ENCODE measurements at places on chromosomes 16 and 17.

DNA sequence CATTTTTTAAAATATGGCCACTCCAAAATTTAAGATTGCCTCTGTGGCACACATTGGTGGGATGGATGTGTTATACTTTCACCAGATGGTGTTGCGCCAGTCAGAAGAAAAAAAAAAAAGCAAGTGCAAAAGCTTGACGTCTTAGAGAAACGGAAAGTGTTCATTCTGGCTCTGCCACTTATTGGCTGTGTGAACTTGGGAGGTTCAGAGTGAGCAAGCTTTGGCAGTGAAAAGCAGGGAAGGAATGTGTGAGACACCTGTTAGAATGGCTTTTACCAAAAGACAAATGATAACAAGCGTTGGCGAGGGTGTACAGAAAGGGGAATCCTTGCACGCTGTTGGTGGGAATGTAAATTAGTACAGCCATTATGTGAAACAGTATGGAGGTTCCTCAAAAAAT lies 298.0 kb downstream of the TMEM114 start:
- no peak for DNase-seq

DNA sequence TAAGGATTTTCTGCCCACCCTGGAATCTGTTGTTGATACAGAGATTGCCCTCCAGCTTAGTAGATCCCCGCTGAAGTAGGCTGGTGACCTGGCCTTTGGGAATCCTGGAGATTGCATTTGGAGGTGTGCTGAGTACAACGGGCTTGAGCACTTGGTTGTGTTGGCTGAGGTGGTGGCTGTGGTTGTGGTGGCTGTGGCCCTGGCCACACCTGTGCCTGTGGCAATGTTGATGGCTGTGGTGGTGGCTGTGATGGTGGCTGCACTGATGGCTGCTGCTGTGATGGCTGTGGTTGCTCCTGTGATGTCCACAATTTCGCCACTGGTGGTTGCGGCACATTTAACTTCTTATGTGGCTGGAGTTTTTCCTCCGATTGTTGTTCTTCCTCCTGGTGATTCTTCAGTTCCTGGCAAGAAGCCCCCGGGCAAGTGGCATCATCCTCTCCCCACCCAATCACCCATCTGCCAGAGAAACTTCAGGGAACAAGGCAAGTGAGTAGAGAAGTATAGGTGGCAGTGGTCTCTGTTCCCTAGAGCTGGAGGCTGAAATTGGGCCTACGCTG lies 4.2 kb downstream of the CCDC200 start:
- DNase-seq, result no peak

DNA sequence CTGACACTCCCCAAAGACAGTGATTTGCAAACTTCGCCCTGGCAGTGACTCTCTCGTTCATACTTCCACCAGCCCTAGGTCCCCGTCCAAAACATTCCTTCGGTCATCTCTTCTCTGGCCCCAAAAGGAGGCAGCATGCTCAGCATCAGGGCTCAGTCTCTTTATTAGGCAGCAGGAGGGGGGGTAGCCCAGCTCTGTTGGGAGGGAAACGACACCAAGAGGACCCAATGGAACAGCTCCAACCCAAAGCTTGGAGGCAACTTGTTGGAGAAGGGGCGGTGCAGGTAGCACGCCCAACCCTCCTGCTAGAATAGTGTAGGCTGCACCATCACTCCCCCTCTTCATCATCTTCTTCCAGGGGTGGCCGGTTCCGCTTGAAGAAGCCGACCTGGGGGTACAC lies 8.4 kb upstream of the FAM171A2 start:
- no peak for DNase-seq

- DNase-seq, result no peak
Measured at GRCh38 chr16:84677017-84677803, 22.6 kb upstream of the USP10 start.

DNA sequence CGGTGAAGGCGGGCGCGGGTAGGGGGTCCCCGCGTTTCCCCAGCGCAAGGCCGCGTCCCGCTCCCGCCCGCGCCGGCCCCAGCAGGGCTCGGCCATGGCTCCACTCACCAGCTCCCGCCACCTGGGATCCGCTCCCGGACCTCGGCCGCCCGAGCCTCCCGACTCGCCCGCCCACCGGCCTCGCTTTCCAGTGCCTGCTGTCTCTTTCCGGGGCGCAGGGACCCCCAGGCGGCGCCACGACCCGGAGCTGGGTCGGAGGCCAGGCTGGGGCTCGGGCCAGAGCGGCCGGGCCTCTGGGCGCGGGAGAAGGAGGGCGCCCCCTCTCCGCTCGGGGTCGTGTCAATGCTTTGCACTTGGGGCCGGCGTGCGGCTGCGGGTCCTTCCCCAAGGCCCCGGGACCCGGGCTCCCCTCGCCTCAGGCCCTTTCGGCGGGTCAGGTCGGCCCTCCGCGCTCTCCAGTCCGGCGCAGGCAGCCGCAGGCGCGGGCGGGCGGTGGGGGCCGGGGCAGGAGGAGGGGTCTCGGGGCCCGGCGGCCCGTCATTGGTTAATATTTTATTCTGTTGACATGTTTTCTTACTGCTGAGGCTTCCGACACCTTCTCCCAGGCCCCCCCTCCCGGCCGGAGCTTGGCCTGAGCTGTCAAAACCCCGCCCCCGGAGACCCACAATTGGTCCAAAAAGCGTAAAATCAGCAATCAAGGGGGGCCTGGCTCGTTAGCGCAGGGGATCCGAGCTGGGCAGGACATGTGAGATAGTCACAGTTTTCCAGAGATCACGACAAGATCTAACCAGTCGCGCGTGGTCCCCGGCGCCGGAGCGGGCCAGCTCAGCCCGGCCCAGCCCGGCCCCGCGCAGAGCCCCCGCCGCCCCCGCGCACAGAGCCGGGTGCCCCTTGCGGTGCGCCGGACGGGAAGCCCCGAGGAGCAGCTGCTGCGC lies at the start of gene TBX2:
TSS of gene TBX2 (plus strand) at position 713 of the 935 bp plus-strand sequence. CDS start 334 bp downstream, outside the sequence.
- peak; percentile 78 for DNase-seq

DNA sequence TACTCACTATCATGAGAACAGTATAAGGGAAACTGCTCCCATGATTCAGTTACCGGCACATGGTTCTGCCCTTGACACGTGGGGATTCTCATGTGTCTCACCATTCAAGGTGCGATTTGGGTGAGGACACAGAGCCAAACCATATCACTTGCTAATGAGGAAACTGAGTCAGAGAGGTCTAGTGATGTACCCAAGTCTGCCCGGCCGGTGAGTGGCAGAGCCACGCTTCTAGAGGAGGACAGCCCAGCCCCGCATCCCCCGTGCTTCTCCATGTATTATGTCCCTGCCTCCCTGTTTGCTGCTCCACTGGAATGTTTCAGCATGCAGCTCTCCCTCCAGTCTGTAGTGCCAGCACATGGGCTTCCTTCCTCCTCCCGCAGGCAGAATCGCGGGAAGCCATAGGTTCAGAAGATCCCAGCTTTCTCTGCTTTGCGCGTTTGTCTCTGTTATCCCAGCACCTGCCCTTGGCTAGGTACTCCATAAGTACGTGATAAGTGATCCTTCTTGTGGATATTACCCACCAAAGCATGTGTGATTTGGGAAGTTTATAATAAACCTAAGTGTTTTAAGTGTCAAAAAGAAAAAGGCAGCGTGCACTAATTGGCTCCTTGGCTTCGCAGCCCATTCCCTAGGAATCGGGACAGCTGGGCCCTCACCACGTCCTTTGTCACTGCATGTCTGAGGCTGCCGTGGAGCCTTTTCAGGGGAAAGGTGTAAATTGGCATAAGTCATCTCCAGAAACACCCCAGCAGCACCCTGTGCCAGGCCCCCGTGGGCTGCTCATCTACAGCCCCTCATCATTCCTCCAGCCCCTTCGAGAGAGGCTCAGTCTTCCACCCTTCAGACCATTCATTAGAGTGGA lies 103.8 kb downstream of the CLEC16A start:
- DNase-seq, result no peak

DNA sequence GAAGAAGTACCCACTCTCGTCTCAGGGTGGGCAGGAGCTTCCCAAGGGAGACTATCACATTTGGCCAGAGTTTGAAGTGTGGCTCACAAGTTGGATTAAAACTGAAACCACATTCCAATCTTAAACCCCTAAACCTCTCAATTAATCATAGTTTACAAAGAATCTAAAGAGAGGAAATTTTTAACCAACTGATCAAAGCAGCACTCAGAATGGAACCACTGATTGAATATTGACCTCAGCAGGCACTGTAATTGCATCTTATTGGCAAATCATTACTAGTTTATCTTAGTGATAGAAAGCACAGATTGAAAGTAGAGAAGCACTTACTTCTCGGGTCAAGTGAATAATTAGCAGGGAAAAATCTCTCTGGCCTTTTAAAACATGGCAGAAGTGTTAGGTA lies 491.6 kb downstream of the TOX3 start:
- DNase-seq, result no peak

- DNase-seq, result peak; percentile 92
Measured at GRCh38 chr16:1291576-1291974, 17.9 kb upstream of the UBE2I start.

DNA sequence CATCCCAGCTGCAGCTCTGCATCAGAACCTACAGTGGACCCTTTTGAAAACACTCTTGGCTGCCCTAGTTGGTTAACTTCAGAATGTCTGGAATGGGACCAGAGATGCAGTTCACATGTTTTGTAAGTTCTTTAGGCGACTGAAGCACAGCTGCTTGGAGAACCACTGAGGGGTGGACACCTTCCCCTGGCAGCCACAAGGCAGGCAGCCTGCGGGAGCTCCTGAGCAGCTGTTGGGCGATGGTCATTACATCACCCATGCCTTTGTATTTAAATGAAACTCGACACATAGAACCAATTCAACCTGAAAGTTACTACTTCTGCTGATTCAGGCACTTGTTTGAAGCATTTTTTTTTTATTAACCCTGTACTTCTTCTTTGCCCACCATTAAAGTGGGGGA lies 151.5 kb downstream of the LGALS9B start:
- DNase-seq, result peak; percentile 4

- DNase-seq, result no peak
Measured at GRCh38 chr16:3872216-3872895, 8.2 kb downstream of the CREBBP start.

DNA sequence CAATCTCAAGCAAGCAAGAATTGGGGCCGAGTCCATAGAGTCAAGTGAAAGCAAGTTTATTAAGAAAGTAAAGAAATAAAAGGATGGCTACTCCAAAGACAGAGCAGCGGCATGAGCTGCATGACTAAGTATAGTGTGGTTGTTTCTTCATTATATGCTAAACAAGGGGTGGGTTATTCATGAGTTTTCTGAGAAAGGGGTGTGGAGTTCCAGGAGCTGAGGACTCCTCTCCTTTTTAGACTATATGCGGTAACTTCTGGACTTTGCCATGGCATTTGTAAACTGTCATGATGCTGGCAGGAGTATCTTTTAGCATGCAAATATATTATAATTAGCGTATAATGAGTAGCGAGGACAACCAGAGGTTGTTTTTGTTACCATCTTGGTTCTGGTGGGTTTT lies 819.9 kb downstream of the KCNJ2 start:
- no peak for DNase-seq

GRCh38 chr17:53919356-53919755 lies 96.6 kb downstream of the KIF2B start:
- no peak for DNase-seq

- DNase-seq, result peak; percentile 76
Measured at GRCh38 chr16:2386990-2387389, 42.3 kb upstream of the CCNF start.

- DNase-seq, result no peak
Measured at GRCh38 chr17:79255926-79256585, 181.4 kb downstream of the ENGASE start.

DNA sequence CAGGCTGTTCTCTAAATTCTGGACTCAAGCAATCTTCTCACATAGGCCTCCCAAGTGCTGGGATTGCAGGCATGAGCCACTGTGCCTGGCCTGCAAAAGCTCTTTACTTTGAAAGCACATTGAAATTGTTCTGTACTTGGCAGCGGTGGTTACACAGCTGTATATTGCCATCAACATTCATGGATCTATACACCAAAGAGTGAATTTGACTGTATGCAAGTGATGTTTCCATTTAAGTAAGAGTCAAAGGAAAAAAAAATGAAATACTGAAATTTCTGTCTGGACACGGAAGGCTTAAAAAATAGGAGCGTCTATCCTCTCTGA lies 450.6 kb upstream of the PSMD7 start:
- DNase-seq, result no peak

DNA sequence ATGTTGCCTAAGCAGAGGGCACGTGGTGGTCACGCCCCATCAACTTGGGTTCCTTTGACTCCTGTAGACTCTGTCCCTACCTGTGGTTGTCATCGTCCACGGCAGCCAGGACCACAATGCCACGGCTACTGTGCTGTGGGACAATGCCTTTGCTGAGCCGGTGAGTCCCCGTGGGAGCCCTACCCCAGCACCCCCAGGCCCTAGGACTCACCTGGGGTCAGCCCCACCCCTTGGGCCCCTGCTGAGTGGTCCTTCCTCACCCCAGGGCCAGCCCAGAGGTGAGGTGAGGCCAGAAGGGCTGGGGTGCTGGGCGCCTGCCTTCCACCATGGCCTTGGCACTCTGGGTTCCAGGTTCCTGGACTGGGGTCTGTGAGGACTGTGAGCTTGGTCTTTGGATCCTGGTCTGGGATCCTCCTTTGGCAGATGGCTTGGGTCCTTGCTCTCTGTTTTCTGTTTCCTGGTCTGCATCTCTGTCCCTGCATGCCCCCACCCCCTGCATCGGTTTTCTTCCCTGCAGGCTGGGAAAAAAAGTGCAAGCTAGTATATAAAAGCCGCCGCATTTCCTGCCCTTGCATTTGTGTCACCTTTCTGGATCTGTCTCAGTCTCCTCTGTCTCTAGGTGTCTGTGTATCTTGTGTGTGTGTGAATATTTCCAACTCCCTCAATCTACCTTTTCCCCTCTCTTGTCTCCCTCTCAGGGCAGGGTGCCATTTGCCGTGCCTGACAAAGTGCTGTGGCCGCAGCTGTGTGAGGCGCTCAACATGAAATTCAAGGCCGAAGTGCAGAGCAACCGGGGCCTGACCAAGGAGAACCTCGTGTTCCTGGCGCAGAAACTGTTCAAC lies 17.5 kb downstream of the STAT5A start:
- no peak for DNase-seq
